ENCODE measurements at places on chromosomes 13 and 19. TPM values are rescaled to one million over a fixed set of nuclear protein-coding genes. Genes with fewer than 3 reads are reported as not detected.
A peak's percentile ranks its signal among the peaks of the same experiment; 100 is the strongest.

PPP1R13L gene
- total RNA-seq: 30.8 TPM

DNA sequence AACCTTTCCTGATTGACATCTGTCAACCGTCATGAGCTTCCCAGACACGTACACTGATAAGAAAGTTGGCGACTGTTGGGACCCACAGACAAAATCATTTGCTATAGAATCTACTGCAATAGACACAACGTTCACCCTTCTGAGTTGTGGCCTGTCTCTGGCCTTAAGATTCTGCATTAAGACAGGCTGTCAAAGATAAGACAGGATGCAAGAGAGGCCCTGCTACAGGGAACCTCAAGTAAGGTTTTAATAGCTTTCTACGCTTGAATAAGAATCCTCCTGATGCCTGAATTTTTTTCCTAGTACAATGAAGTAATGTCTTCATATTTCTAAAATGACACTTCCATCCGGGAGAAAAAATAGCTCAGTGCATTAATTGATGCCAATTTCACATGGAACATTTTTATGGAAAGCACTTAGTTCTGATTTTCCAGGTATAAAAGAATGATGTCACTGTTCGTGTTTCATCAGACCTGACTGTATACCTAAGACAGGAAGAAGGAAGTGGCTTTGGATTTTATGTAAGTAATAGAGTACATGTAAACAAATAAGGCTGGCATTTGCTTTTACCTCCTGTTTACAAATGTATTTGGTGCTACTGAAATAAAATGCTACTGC, 275.2 kb upstream of the GPC6 start:
- DNase-seq: no peak

DNA sequence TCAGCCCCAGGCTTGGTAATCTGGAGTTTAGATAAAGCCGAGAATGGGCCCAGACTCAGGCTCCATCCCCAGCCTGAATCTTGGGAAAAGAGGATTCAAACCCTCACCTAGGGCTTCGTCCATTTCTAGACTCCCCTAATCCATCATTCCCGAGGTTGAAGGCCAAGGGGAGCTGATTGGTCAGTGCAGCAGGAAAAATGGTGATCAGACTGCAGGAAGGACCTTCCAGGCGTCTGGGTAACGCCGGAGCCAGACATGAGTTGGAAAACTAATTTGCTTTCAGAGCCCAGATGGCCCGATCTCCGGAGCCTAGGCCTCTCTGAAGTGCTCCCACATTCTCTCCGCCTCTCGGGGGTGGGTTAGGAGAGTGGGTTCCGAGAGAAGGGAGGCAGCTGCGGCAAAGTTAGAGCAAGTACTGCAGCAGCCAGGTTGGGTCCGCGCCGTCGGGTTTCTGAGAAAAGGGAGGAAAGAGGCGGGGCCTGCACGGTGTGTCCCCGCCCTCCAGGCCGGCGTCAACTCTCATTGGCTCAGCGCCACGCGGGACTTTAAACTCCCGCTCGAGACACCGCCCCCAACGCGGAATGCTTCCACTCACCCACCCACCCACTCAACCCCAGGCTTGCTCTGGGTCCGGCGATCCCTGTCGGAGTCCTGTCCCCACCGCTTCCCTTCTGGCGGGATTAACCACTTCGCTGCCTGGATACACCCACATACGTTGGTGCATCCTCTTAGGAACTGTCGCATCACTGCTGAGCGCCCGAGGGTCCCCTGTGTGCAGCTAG, 788 bp upstream of the RTBDN start:
- peak; percentile 46 for DNase-seq

GRCh38 chr19:38473201-38473600, 39.7 kb downstream of the RYR1 start:
- no peak for DNase-seq

GRCh38 chr19:32012886-32013631, 332.4 kb upstream of the ZNF507 start:
- no peak for DNase-seq

- DNase-seq: peak; percentile 25
Measured at GRCh38 chr13:43316946-43317353, 293.6 kb downstream of the DNAJC15 start.

DNA sequence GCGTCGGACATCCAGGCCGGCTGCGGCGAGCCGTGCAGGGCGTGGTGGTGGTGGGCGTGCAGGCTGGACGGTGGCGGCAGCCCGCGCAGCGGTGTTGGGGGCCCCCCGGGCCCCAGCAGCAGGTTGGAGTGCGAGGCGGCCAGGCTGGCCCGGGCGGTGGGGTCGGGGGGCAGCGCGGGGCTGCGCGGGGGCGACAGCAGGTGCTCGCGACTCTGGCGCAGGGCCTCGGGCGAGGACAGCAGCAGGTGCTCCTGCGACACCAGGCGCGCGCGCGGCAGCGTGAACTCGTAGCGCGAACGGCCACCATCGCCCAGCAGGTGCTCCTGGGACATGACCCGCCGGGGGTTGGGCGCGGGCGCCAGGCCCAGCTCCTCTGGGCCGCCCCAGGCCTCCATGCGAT, 9.8 kb downstream of the SHISA7 start:
- DNase-seq: no peak

ATP4A gene
- not detected for total RNA-seq

DNA sequence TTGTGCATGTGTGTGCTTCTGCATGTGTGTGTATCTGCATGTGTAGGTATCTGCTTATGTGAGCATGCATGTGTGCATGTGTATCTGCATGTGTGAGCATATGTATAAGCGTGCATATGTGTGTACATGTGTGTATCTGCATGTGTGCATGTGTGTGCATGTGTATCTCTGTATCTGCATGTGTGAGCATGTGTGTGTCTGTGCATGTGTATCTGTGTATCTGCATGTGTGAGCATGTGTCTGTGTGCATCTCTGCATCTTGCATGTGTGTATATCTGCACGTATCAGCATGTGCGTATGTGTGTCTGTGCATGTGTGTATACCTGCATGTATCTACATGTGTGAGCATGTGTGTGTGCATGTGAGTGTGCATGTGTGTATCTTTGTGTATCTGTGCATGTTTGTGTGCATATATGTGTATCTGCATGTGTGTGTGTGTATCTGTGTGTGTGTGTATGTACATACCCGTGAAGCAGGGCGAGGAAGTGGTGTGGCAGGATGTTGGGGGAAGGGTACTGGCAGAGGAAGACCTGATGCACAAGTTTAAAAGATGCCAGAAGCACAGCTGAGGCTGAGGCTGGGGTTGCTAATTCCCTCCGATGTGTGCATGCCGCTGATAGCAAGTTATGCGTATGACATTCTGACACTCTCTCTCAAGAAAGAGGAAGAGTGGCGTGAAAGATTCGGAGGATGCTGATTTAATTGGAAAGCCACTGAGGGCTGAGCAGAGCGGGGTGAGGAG, 64.2 kb downstream of the TEX29 start:
- no peak for DNase-seq

GRCh38 chr19:42606660-42607351, 12.1 kb upstream of the CEACAM8 start:
- peak; percentile 82 for DNase-seq

KLK8 gene
- not detected for total RNA-seq

DNA sequence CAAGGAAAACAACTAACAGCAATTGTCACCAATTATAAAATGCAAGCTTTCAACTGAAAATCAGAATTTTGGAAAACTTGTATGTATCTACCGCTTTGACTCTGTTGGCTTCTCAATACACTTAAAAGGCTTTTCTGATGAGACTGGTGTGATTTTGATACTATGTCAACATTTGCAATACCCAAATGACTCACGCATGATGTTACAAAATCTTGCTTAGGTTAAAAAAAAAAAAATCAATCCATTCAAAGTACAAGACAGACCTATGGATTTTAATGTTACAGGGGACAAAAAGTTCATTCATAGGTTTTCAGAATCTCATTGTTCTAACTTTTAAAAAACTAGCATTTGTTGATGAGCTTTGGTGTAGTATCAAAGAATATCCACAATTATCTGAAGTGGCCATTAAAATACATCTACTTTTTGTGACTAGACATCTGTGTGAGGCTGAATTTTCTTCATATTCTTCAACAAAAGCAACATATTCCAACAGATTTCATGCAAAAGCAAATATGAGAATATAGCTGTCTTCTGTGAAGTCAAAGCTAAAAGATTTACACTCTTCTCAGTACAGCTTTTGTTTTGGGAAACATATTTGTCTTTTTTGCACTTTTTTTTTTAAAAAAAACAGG, 10.7 kb downstream of the ELF1 start:
- no peak for DNase-seq

DNA sequence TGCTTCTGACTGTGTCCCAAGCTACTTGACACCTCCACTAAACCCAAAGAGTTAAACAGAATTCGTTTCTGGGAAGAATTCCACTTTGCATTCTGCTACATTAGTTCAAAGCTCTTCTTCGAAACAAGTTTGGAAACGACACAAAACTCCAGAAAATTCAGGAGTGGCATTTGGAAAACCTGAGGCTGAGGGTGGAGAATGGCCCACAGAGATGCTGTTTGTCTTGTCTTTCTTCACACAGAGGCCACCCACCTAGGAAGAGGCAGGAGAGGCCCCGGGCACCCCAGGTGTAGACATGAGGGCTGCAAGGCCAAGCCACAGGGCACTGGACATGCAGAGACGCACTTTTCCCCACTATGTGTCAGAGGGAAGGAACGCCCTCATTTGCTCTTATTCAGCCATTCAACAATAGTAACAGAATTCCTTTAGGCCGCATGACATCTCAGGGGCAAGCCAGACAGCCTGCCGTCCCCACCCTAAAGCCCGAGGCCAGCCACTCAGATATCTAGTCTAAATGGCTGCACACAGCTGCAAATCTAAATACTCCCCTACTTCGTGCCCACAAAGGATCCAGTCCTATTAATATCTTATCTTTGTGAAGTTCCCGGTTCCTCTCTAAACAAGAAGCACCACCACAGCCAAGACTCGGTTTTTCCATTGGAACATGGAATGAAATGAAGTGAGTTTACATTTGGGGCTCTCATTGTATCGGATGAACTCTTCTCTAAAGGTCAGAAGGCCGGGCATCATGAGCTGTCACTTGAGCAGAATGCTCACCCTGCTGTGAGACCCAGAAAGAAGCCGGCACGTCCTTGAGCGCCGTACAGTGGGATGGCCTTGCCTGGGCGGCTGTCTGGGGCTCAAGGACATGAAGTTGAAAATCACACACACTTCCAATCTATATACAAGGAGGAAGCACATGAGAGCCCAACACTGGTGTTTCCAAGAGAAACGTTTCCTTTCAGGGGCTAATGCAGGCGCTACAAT, 19.8 kb downstream of the COL4A1 start:
- DNase-seq: no peak

GRCh38 chr19:27764186-27764804, 1448.7 kb downstream of the UQCRFS1 start:
- no peak for DNase-seq

SLC10A2 gene
- total RNA-seq: not detected

DNA sequence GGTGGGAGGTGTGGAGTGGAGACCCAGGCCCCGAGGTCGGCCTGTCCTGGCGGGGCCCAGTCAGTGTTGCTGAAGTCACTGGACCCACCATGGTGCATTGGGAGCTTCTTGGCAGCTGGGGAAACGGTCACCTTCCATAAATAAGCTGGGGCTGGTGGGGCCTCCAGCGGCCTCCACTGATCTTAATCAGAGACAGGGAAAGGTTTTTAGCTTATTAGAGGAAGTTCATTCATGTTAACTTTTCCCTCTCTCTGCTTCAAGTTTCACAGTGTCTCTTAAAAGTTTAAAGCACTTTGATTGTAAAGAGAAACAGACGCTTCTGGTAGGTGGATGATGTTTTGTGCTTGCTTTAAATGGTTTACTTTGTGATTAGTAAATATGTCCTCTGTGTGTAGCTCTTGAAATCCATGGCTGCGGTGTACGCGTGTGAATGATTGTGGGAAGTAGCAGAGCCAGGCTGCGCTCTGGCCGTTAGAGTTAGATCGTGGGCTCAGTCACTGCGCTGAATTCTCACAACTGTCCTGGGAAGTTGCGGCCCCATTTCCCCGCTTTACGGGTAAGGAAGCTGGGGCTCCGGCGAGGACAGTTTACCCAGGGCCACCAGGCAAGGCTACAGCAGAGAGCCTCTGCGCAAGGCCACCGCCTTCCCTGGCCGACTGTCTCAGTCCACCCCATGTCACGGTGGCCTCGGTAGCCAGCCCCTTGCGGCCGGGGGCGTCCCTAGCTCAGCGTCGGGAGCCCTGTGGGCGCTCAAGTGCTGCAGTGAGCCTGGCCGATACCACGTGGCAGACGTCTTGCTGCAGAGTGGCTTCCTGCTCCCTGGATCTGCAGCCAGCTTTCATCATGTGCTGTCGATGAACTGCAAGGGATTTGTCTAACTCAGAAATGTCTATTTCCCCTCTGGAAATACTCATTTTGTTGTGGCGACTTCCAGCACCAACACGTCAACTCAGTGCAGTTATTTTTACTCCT, 16.5 kb upstream of the NDUFS7 start:
- DNase-seq: no peak

POGLUT2 gene
- total RNA-seq: 3.9 TPM

DNA sequence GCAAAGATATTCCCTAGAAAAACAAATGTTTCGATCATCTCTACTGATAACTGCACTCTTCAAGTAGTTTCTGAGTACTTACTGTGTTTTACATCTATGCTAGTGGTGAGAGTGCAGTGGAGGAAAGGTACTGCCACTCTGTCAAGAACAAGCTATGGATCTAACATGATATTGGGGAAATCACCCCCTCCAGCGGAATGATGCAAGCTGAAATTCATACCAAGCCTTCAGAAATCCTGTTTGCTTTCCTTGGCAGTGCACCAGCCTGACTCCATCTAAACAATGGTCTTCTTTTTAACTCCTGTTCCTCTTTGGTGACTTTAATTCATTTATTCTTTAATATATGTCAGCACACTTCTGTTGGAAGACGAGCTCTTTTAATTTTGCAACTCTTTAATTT, 238.0 kb downstream of the PCDH9 start:
- DNase-seq: no peak

- no peak for DNase-seq
Measured at GRCh38 chr19:30817197-30817596, 445.0 kb downstream of the ZNF536 start.

KBTBD6 gene
- total RNA-seq: 2.6 TPM

GEMIN7 gene
- total RNA-seq: 22.6 TPM

DNA sequence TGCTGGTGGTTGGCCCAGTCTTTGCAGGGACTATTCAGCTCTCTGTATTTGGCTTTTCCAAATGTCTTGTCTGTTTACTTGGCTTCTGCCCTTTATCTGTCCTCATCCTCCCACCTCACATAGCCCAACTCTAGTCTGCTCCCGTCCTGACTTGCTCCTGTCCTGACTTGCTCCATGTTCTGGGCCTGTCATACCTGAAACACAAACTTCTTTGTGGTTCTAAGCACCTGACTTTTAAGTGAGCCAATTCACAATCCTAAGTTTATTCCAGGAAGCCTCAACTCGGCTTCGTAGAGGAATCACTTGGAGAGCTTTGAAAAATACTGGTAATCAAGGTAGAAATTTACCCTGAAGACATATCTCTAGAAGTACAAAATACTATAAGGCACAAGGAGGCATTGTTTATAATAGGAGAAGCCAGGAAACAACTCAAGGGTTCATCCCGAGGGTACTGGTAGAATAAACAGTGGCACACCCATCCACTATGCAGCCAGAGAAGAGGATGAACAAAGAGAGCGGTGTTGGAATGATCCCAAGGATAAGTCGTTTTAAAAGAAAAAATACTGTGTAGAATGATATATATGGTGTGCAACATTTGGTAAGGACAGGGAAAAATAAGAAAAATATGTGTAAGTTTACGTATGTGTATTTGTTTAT, 284.5 kb downstream of the FGF14 start:
- DNase-seq: no peak

Measured in mucosa of descending colon (tissue), 3 donors.